Right lobe of liver (tissue), 6 donors: ENCODE measurements at places on chromosomes 5 and 9.

- no peak for DNase-seq
- no peak overlapping the region for H3K27ac ChIP-seq
- no peaks in the 10 kb centered on the region for H3K36me3 ChIP-seq
- no peaks in the 10 kb centered on the region for H3K27me3 ChIP-seq
- no peak overlapping the region for H3K4me3 ChIP-seq
Observed at GRCh38 chr5:160757194-160757593, 94.8 kb downstream of the ATP10B start.

DNA sequence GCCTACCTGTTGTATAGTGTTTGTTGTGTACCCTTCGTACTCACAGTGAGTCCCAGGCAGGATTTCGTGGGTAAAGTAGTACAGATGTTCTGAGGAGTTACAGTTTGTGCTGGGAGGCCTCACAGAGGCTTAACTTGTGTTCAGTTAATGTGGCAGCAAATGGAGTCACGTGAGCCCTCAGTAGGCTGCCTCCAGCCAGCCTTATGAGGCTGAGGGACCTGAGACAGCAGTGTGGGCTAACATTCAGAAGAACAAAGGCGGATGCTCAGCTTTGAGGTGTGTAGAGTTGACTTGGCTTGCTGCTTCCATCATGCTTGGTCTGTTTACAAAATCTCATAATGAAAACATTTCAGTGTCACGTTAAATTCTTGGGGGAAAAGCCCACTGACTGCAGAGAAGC is 118.1 kb downstream of the TRIO start:
- no peaks in the 10 kb centered on the region for H3K4me1 ChIP-seq
- H3K27ac ChIP-seq: no peak overlapping the region
- H3K36me3 ChIP-seq: no peaks in the 10 kb centered on the region

GRCh38 chr5:148686660-148687059 is 32.3 kb upstream of the HTR4 start:
- H3K4me3 ChIP-seq: no peak overlapping the region
- no peak for DNase-seq
- no peaks in the 10 kb centered on the region for H3K36me3 ChIP-seq
- H3K4me1 ChIP-seq: peaks cover 30% of the 10 kb centered on the region
- H3K27ac ChIP-seq: no peak overlapping the region

DNA sequence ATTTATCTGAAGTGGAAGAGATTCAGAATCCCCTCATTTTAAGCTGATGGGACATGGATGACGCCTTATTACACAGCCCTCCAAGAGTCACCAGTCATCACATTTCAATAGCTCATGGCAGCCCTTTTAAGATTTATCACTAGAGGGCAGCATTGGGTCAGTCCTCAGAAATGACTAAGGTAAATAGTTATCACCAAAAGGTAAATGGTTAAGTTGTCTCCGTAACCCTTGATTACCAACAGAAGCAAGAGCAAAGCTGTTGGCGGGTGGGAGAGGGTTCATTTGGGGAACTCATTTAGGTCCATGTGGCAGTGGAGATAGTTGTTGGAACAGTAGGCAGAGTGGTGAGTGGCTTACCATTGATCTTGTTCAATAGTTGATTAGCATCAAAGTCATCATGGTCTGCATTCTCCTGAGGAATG is 12.0 kb upstream of the C9 start:
- peaks cover 4% of the 10 kb centered on the region for H3K36me3 ChIP-seq
- no peak overlapping the region for H3K27ac ChIP-seq
- no peak for DNase-seq
